ENCODE measurements at places on chromosomes 2 and 18.
A peak's percentile ranks its signal among the peaks of the same experiment; 100 is the strongest.

DNA sequence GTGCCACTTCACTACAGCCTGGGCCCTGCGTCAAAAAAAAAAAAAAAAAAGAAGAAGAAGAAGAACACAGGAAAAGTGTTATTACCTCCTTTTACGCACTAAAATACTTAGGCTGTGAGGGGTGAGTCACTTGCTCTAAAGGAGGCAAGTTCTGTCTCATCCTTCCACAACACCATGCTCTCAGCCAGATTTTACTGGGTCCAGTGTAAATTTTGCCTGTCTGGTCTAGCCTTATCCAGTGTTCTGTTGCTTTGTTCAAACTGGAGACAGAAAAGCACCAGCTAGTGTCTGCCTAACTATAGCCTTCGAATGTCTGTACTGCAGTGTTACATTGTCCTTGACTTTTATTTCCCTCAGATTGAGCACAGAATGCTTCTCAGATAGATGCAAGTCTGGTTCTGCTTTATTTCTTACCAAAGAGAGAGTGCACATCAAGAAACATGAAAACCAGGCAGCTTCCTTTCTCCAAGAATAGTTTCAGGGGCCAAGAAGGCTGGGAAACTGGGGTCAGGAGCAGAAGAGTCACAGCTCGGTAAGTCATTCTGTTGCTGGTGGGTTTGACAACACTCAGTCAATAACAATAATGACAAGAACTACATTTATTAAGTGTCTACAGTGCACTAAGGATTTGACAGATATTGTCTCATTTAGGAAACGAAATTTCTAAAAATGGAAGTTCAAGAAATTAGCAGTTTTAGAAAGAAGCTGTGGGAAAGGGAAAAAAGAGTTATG lies 3.1 kb upstream of the MSGN1 start:
- DNase-seq: no peak

DNA sequence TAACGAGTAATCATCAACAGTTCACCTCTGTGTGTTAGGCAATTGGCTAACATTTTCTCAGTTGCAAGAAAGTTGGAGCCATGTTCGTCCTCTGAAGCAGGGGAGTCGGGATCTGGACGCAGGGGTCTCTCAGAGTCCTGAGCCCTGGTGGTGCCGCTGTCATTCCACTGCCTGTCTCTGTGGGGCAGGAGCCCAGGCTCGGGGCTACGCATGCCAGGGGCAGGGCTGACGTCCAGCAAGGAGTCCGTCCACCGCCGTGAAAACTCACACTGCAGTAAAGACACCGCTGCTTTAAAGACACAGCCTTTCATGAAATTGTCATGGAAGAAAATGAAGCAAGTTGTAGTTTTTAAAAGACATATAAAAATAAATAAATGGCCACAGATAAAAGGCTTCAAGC lies 571.1 kb upstream of the SOX11 start:
- DNase-seq: no peak

- no peak for DNase-seq
Measured at GRCh38 chr18:24486684-24487083, 26.2 kb downstream of the HRH4 start.

DNA sequence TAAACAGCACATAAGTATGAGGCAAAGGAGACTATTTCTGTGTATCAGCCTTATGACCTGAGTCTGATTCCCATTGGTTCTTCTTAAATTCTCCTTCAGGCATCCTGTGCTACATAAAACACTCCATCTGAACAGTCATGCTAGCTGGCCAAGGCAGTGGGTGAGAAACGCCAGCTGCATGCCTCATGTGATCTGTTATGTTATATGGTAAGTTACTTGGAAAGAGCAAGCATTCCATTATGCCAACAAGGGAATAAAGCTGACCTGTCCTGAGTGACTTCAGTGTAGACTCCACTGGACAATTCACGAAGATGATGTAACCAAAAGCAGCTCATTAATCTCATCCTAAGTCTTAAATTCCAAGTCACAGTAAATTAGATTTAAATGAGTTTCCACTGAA lies 216.5 kb upstream of the FN1 start:
- DNase-seq: no peak

- DNase-seq: no peak
Measured at GRCh38 chr18:48913201-48913600, 37.6 kb downstream of the SMAD7 start.

GRCh38 chr18:59238385-59238784 lies 18.4 kb downstream of the GRP start:
- DNase-seq: peak; percentile 64

DNA sequence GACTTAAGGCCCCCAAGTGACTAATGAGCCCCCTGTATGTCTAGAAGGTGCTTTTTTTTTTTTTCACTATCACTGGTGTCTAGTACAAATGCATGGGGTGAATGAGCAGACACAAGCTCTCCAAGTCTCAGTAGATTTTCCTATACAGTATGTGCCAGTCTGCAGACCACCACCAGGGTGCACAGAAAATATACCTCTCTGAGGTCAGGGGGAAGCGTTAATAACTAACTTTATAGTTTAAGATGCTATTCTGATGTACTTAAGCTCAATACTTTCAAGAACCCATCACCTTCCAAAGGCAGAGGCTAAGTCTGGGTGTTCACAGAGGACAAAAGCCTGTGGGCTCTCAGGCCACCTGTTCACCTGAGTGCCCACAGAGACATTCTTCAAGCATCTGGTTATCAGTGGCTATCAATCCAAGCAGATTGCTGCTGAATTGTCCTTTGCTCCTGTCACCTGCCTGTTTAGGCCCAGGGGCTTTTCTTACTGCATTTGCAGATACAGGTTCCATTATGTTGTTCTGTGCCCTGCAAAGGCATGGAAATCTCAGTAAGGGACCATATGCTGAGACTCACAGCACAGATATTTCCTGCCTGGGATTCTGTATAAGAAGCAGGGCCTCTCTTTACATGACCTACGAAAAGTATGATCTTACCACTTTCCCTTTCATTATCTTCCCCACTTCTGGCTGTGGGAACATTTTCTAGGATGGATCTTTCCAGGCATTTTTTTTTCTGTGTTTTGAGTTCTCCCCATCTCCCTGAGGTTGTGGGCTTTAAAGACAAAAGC lies 534.6 kb downstream of the TNS1 start:
- DNase-seq: no peak

DNA sequence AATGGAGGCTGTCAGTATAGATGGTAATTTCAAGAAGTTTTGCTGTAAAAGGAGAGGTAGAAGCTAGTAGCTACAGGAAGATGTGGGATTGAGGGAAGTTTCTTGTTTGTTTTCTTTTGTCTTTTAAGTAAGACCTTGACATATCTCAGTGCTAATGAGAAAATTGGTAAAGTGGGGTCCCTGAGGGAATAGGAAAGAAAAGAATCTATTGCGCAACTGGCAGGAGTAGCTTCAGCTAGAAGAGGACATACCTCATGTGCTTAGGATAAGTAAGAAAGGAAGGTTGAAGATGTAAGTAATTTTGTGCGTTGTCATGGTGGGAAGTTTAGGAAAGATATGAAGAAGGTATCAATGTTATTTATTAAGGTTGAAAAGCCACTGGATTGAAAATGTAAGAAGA lies 8.4 kb upstream of the IKZF2 start:
- DNase-seq: no peak

- DNase-seq: no peak
Measured at GRCh38 chr2:160156100-160156499, 44.0 kb downstream of the ITGB6 start.

- no peak for DNase-seq
Measured at GRCh38 chr2:76008001-76008702, 297.4 kb upstream of the GCFC2 start.

DNA sequence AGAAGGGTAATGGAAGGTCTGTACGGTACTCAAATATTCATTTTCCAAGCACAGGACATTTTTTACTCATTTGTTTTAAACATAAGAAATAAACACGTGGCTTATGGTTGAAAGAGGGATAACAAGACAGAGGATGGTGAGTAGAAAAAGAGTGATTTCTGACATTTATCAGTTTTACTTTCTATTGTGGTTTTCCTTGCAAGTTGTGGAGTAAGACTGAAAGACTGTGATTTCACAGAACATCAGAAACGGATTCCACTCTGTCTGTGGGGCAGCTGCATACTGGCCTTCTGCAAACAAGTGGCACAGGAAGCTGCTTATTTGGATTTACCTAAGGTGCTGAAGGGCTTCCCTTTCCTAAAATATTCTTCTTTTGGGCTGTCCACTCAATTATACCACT lies 122.2 kb upstream of the ITGB6 start:
- DNase-seq: no peak

GRCh38 chr2:30549096-30549495 lies 102.0 kb downstream of the LCLAT1 start:
- no peak for DNase-seq
